ENCODE measurements at places on chromosomes 12 and 14.

DNA sequence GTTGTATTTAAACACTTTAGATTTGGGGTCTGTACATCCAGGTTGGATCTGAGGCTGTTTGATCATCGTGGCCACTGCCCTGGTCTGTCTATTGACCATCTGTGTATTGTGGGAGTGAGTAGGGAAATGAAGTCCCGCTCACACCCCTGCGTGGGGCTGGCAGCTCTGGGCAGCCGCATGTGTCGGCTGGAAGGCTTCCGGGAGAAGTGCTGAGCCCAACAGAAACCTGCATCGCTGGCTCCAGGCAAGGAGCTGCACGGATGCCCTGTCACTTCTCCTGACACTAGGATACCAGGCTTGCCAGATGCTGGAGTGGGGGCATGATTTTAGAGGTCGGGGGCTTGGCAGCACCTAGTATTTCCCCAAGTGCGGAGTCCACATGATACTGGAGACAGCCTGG, 93.6 kb downstream of the PHETA1 start:
- no peak for DNase-seq

GRCh38 chr12:14828892-14829291, 14.4 kb downstream of the ART4 start:
- peak; percentile 27 for DNase-seq

DNA sequence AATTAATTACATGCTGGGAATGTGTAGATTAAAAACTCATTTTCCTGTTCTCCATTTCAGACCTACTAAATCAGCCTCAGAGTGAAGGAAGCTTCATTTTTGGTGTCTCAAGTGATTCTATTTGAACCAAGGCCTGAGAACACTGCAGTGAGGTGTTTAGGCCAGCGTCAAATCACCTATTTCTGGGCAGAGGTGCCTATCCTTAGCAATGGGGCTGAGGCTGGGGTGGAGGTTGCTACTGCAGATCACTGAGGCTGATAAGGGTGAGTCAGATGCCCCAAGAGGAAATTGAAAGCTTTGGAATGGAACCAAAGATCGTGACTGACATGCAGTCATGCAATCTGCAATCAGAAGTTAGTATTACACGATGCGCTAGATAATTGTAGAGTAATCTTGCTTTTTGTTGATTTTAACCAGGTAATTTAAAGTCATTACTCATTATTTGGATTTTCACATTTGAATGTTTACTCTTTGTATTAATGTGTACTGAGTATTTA, 4.4 kb downstream of the TXNRD1 start:
- DNase-seq = peak; percentile 74

DNA sequence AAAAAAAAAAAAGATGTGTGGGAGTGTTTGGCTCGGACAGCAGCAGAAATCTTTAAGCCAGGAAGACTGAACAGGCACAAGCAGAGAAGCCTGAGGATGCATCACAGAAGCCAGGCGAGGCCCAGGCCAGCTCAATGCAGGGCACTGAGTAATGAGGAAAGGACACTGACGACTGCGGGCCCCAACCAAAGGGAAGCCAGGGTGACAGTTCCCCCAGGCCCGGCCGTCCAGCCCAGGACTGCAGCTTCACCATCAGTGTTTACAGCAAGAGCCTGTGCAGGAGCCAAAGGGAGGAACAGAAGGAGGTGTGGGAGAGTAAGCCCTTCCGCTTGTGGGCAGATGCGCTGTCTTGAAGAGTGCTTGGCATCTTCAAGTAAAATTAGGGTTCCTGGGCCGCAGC, 205.3 kb upstream of the SFSWAP start:
- DNase-seq = no peak

DNA sequence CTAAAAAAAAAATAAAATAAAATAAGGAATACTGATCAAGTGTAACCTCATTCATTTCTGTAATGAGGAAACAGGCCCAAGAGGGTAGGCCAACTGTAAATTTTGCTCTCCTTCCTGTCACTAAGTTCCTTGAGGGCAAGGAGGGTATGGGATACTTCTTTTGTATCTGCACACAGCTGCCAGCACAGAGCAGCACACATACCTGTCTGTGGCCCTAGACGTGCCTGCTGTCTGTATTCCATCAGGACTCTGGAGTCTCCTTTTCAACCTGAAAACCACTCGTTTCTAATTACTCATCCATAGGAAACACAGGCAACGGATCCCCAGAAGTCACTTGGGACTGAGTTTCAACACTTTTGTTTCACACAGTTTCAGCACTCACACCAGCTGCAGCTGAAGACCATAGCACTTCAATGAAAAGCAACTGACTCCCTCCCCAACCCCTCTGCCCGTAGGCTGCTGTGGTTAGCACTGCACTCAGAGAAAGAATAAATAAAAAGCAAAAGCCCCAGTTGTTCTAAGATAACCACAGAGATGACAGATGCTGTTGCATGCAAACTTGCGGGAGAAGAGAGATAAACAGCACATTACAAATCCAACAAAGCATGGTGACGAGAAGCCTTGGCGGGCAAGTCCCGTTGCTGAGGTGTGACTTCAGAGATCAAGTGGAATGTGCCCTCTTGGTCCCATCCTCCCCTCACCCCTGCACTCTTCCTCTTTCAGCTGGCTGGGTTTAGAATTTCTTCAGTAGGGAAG, 24.9 kb downstream of the CRACR2A start:
- DNase-seq = peak; percentile 78

GRCh38 chr12:27243006-27243405, 1.1 kb upstream of the STK38L start:
- DNase-seq = no peak

DNA sequence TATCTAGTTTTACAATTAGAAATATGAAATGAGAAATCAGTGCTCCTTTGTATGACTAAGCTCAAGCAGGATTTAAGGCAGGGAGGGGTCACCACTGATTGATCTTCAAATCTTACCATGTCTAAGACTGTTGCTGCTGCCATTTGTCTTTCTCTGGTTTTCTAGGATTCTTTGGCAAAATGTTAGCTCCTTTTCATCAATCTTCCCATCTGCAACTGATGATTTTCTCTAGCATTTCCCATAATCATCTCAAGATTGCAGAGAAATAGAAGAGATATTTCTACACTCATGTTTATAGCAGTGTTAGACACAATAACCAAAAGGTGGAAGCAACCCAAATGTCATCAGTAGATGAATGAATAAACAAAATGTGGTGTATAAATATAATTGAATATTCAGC, 175.0 kb downstream of the RAD51B start:
- no peak for DNase-seq

- DNase-seq = no peak
Measured at GRCh38 chr12:115774148-115774895, 503.2 kb downstream of the MED13L start.

DNA sequence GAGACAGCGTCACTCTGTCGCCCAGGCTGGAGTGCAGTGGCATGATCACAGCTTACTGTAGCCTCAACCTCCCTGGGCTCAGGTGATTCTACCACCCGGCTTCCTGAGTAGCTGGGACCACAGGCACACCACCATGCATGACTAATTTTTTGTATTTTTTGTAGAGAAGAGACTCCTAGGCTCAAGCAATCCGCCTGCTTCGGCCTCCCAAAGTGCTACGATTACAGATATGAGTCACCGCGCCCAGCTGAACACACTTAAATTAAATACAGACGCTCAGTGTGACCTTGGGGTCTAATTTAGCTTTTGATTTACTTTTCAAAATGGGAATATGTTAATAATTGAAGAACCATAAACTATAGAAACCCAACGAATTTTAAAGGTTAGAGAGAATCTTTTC, 77.2 kb downstream of the C2CD5 start:
- DNase-seq = peak; percentile 67

GRCh38 chr14:61575551-61576150, 119.7 kb upstream of the HIF1A start:
- DNase-seq = no peak

Measured in fibroblast of villous mesenchyme (primary cell).